ENCODE measurements at places on chromosomes 5 and 9. TPM values are rescaled to one million over a fixed set of nuclear protein-coding genes. Genes with fewer than 3 reads are reported as not detected.

INSL4 gene
- not detected for total RNA-seq

GRCh38 chr5:127411381-127411780 lies 106.1 kb upstream of the PRRC1 start:
- DNase-seq, result no peak

UBE2D2 gene
- total RNA-seq, result 111 TPM

TYRP1 gene
- total RNA-seq, result not detected

DNA sequence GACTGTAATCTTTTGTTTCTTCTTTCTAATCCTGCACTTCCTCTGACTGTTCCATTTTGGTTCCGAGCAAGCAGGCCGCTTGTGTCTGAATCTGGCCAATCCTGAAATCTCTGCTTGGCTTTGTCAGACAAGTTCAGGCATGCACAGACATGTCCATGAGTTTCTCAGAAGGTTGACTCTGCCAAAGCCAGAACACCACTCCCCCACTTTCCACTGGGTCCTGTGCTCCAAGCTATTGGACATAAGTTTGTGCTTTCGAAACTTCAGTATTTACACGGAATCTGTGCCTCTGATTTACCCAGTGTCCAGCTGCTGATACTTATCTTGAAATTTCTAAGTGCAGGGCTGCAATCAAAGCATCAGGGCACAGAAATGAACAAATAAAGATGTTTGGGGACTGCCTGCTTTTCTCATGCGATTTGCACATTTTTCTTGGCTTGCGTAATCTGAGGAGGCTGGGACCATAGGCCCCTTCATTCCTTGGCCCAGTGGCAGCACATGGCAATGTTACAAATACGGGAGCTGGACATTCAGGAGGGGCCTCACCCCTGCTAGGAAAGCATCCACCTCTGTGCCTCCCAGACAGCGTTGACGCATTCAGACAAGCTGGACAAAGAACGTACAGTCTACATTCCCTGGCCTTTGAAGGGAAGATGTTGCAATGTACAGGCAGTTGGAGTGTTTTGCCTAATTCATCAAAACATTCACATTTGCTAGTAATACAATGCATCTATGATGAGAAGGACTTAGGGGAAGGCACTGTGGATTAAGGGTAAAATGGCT lies 209.2 kb upstream of the PAPPA start:
- DNase-seq, result no peak

SUSD3 gene
- 2.0 TPM for total RNA-seq

- DNase-seq, result no peak
Observed at GRCh38 chr9:75139201-75139600, 50.9 kb downstream of the OSTF1 start.

DNA sequence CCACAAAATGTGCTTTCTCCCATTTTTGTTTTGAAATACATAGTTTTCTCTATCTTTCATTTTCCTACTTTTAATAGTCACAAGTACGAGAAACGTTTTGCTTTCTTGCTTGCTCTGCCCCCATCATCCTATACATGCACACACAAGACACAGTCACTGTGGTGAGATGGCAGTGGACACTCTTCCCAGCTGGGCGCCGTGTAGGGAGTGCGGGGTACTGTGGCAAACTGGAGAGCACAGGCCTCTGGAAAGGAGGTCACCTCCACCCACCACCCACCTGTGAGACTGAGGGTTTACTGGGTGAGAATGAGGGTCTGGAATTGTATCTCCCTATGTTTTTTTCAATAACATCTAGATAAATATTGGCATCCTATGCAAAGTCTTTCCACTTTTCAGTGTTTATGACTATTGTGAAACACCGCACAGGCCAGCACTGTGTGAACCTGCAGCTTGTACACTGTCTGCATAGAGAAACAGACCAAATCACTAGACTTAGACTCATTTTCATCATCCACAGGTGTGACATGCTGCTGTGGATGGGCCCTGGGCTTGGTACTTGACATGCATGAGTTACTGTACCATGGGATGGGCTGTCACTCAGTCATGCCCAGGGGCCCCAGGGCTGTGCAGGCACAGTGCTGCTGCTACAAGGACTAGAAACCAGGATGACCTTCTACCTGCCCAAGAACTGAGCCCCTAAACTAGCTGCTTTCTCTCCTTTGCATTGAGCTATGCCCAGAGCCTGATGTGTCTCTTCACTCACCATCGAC lies 118.1 kb upstream of the LMX1B start:
- DNase-seq, result no peak

FRMPD1 gene
- 0.19 TPM for total RNA-seq

DEPDC1B gene
- 0.35 TPM for total RNA-seq

NDUFS4 gene
- total RNA-seq, result 63.6 TPM

PCDHGB4 gene
- total RNA-seq, result 3.2 TPM

GRCh38 chr9:72984226-72984947 lies 31.5 kb upstream of the ALDH1A1 start:
- DNase-seq, result no peak

GABRB2 gene
- 4.8 TPM for total RNA-seq

- DNase-seq, result no peak
Observed at GRCh38 chr5:141695627-141696215, 13.7 kb upstream of the ARAP3 start.

IFNA13 gene
- total RNA-seq, result not detected

GRCh38 chr5:166906991-166907713 lies 1384.3 kb upstream of the WWC1 start:
- no peak for DNase-seq

DNA sequence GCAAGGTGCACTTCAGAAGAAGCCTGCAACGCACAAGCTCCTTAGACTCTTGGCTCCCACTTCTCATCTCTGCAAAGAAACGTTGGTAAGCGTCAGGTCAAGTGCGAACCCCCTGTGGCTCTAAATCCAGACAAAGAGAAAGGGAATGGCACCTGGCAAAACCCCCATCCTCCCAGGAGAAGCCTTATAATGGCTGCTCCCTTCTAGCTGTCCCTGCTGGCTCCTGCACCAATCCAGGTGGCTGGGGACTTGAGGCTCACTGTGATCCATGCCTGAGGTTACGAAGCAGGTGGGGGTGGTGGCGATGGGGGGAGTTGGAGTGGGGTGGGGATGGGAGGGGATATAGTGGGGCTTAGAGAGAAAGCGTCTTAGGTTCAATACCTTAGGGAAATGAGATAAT lies 272.8 kb downstream of the DENND1A start:
- no peak for DNase-seq

ACTBL2 gene
- total RNA-seq, result not detected

GRCh38 chr9:14987858-14988257 lies 77.6 kb upstream of the FREM1 start:
- no peak for DNase-seq

DNA sequence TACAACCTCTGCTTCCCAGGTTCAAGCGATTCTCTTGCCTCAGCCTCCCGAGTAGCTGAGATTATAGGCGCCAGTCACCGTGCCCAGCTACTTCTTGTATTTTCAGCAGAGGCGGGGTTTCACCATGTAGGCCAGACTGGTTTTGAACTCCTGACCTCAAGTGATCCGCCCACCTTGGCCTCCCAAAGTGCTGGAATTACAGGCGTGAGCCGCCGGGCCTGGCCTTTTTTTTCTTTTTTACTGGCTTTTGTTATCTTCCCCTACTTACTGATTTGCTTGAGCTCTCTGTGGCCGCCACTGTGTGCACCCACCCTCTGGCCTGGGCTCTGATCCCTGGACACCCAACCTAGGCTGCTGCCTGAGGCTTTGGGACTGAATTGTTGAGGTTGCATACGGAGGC lies 60.3 kb downstream of the ANKRD33B start:
- peak; percentile 43 for DNase-seq

- no peak for DNase-seq
Observed at GRCh38 chr5:147084702-147085101, 150.1 kb upstream of the STK32A start.

TNFSF15 gene
- 0.29 TPM for total RNA-seq

DNAI1 gene
- not detected for total RNA-seq

DNA sequence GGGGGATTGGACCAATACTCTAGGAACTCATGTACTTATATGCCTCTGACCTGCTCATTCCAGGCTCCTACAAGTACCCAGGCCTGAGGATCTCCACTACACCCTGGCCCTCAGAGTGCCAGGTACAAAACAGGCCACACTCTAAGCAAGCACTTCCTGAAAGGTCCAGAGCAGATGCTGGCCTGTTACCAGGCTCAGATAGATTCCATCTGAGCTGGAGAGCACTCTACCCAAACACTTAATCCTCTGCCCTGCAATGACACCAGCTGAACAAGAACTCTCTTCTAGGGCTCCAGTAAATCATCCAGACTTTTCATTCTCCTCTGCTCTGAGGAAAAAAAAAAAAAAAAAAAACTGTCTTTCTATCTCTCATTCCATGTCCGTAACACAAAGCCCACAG lies 2.9 kb downstream of the P4HA2 start:
- DNase-seq, result peak; percentile 8

PCDHA7 gene
- 0.22 TPM for total RNA-seq

LCP2 gene
- total RNA-seq, result 52.4 TPM

DNA sequence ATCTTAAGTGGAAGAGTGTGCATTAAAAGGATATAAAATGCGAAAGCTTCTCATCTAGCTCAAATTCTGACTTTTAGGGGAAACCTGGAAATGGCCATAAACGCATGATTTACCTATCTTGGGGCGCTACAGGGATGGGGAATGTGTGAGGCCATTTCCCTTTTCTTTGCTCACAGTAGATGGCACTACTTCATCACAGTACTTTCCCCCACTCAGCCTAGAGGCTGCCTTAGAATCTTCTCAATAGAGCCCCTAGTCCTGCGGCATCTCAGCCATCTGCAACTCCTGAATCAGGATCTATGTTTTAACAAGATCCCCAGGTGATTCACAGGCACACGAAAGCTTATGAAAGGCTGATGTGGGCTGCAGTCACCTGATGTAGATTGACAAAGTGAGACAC lies 110.8 kb downstream of the LHFPL2 start:
- DNase-seq, result no peak

GRCh38 chr9:74643303-74643923 lies 146.3 kb downstream of the RORB start:
- no peak for DNase-seq

DNA sequence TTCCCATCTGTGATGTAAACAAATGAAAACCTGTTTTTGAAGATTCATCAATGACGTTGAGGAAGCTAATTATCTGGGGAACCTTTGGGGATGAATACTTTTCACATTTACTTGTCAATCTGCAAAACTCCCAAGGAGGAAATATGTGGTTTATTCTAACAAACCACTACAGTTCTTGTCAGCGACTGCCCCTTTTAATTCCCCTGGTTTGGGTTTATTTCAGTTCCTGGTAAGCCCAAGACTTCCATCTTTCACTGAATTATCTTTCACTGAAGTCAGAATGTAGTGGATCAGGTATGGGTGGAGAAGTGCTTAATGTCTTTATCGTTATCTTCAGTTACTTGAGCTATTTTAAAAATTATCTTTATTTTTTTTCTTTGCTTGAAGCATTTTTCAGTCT lies 40.2 kb downstream of the TLR4 start:
- no peak for DNase-seq

- DNase-seq, result no peak
Observed at GRCh38 chr5:133243196-133243595, 191.4 kb downstream of the HSPA4 start.

DNA sequence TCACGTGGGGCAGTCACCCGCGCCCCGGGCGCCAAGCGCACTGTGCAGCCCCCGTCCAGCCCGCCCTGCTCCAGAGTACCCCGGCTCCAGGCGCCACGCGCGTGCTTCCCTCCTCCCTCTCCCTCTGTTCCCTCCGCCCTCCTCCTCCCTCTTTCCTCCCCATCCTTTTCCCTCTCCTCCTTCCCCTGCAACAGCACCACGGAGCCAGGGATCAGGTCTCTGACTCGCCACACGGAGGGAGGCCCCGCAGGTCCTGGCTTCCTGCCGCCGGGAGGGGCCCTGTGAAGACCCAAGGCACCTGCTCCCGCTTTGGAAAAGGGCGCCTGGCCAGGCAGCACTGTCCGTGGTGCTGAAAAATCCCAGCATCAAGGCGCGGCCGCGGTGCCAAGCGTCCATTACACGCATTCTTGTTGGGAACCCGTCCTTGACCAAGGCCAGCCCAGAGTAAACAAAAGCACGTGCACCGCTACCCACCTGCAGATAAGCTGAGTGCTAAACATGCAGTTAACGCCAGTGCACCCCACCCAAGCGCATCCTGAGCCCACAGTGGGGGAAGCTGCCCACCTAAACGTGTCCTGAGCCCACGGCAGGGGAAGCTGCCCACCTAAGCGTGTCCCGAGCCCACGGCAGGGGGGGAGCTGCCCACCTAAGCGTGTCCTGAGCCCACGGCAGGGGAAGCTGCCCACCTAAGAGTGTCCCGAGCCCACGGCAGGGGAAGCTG lies 21.7 kb downstream of the SLC6A18 start:
- DNase-seq, result no peak

- no peak for DNase-seq
Observed at GRCh38 chr5:33997331-33997983, 10.4 kb downstream of the AMACR start.

CDC20B gene
- not detected for total RNA-seq

DNA sequence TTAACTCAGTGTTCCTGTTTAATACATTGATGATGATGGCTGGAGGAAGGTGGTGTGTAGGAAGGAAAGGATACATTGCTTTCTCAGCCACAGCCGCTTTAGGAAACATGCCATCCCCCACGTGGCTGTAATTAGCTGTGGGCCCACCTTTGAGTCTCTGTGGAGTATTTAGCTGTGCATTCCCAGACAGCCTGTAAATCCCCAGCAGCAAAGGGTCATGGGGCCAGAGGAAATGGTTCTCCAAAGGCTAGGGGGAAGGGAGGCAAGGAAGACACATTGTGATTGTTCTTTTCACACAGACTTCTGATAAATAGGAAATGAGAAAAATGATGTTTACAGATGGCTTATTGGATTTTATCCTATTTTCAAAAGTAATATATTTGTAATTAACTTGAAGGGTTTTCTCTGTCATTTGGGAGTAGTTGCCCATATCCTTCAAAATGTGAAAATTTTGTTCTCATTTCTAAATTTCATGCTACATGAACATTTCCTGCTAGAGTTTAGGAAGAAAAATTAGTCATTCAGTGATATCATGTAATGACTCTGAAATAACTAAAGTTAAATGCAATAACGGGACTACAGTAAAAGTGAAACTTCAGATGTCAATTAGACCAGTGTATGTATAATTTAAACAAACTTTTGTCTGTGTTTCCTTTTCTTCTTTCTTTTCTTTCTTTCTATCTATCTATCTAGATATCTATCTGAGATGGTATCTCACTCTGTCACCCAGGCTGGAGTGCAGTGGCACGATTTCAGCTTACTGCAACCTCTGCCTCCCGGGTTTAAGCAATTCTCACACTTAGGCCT lies 24.3 kb upstream of the F2R start:
- DNase-seq, result no peak

HTR4 gene
- 0.16 TPM for total RNA-seq

GRCh38 chr5:112419986-112420864 lies 1.1 kb upstream of the EPB41L4A start:
- peak; percentile 91 for DNase-seq

DNA sequence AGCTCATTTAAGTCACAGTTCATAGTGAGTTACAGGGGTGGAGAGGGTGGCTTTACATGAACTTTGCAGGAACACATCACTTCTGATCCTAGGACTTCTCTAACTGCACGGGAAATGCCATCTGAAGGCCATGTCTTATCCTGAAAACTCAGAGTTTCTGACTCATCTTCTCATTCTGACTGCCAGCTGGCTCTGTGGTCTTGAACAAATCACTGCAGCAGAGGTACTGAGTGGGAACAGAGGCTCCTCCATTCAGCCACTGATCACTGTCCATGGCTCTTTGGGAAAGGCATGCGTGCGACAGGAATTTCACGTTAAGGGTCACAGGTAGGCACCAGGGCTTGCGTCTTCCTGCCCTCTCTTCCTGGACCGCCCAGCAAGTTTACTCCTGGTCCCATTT lies 114.6 kb upstream of the LRRTM2 start:
- no peak for DNase-seq
